ENCODE measurements at places on chromosomes 5 and 9.

- DNase-seq: no peak
Measured at GRCh38 chr5:153672347-153673090, 182.0 kb downstream of the GRIA1 start.

DNA sequence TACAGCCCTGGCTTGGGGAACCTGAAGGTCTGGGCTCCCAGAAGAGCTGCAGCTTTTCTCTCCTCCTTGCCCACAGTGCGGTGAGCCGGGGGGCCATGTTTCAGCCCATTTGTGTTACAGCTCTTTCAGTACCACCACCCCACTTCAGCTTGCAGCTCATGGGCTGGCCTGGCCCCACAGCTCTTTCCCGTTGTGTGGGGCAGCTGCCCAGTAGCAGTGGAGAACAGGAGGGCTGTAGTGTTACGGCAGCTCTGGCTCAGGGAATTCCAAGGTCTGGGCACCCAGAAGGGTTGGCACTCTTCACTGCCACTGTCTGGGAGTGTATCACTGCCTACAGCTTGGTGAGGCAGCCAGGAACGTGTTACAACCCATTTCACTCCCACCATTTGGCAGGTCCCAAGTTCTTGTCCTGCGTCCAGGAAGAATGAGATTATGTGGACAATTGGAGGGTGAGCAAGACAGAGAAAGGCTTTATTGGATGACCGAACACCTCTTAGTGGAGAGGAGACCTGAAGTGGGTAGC, 390.5 kb downstream of the KDM4C start:
- no peak for DNase-seq

- no peak for DNase-seq
Measured at GRCh38 chr5:176663566-176663965, 16.3 kb downstream of the TSPAN17 start.

DNA sequence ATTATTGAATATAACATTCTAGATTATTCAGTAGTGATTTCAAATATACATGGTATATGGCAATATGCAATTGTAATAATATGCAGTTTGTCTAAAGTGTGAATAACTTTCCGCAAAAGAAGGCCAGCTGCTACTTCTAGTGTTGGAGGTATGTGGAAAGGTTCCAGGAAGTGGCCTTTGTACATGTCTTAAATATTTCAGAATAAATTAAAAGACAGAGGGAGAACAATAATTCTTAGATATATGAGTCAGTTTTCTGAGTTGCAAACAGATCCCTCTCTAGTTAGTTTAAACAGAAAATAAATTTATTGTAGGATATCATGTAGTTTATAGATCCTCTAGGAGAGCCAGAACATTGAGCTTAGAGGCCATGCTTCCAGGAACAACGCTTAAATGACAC, 210.8 kb upstream of the ELL2 start:
- DNase-seq: no peak

DNA sequence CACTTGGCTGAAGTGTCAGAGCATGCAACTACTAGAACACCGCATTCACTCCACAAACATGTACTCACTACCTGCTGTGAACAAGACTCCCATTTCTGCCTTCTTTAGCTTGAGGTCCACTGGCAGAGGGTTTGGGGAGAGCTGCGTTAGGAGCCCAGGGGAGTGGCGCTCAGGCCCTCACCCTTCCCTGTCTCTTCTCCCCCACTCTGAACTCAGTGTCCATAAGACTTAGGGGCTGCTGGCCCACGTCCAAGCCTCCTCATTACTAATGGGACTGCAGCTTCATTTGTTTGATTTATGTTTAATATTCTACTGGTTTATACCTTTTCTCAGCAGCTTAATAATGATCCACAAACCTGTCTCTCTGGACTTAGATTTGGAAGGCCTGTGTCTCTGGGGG, 70.9 kb downstream of the HSPA4 start:
- no peak for DNase-seq

DNA sequence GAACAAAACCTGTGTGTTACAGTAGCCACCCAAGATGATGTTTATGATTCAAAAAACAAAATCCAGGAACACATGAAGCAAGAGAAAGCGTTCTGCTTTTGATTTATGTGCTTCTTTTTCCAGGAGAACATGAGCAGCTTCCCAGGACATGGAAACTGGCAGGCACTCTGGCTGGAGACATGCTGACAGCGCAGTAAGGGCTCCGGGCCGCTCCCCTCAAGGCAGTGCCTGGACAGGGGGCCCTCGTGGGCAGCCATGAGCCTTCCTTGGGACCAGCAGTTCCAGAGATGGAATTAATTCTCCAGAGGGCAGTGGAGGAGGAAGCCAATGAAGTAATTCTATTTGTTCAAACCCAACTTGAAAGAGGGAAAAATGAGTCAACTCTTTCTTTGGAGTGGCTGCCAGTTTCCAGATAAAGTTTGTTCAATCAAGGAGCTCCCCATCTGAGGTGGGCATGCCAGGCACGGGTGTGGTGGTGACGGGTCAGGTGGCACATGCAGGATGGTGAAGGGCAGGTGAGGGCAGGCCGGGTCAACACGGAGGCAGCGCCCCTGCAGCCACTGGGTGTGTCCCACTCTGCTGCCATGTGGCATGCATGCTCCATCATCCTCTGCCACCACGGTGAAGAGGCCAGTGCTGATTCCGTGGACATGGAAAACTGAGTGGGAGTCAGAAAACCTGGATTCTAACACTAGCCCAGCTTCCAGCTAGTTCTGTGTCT, 83.8 kb downstream of the OTULIN start:
- DNase-seq: no peak

DNA sequence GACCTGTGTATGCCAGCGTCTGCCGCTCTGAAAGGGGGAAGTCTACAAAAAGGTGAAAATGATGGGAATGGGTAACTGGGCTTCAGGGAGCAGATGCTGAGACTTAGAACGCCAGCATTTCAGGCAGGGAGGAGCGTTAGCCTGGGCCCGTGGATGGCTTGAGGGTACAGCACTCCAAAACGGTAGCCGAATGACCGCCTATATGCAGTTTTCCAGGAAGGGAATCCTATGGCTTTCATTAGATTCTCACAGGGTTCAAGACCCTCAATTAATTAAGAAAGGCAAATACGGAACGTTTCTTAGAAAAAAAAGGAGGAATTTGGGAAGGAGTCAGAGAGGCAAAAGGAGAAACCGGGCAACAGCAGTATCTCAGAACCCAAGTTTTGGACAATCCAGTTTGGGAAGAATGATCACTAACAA, 639 bp downstream of the AMACR start:
- DNase-seq: no peak

DNA sequence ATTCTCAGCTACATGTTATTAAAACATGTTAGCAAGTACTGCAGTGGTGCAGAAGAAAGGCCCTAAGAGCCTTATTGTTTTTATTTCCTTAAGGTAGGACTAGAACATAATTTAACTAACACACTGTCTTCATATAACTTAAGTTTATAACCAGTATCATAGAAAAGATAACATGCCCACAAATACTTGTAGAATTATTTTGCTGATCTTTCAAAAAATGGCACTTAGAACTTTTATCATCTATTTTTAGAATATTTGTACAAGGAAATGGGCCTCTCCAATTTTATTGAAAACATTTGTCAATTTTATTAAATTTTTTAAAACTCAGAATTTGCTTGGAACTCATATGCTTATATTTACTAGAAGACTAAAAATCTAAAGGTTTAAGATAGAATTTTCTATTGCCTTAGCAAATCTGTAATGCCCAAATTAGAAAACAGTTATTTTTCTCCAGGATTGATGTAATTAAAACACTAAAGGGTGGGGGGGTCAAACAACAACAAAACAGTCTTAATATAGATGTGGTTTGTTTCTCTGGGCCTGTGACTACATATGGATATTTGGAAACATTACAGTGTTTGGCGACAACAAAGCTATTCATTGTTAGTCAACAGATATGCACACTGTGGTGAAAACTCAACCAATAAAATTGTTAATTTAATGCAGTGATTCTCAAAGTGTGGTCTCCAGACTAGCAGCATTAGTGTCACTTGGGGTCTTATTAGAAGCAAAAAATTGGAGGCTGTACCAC, 360.4 kb downstream of the PDE4D start:
- DNase-seq: no peak

DNA sequence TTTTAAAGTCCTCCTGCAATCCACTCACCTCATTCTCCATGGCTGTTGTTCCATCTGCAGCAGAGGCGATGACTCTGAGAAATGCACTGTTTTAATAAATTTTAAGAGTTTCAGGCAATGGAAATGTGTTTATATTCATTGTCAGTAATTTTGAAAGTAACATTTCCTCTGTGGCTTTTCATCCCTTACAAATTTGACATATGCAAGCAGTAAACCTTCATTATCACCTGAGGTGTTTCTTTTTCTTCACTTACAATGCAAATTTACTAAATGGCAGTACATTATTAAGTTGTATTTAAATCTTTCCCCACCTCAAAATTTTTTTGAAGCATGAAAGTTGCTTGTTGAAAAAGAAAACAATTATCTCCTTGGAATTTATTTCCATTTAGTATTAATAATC, 136.9 kb downstream of the DIRAS2 start:
- no peak for DNase-seq
